WTC11 (cell line): ENCODE measurements at places on chromosomes 12 and 14.

- DNase-seq: no peak
Observed at GRCh38 chr12:75489613-75490210, 9.2 kb downstream of the GLIPR1 start.

DNA sequence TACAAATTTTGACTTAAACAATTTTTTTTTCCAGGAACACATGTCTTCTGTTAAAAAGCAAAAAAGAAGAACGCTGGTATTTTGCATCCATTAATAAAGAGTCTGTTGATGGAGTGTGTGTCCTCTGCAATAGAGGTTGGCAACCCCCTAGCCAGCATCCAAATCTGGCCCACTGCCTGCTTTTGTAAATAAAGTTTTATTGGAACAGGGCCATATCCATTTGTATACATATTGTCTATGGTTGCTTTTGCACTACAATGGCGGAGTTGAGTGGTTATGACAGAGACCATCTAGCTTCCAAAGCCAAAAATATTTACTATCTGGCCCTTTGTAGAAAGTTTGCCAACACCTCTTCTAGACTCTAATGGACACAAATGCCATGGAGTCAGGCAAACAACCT, 49.6 kb downstream of the CCDC92 start:
- no peak for DNase-seq

DNA sequence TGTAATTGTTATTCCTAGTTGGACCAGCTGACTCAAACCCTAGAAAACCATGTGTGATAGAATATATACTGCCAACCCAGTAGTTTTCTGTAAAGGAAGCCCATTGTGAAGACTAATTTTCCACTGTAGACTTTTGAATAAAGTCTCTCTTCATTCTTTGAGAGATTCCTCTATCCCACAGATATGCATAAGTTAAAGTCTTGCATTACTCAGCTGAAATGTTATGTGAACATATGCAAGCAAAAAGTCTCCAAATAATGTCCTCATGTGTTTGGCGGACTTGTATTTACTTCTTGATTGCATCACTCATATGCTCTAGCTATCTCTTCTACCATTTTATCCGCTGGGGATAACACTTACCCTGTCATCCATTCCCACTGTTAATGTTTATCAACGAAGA, 35.1 kb upstream of the OTOGL start:
- DNase-seq: no peak

DNA sequence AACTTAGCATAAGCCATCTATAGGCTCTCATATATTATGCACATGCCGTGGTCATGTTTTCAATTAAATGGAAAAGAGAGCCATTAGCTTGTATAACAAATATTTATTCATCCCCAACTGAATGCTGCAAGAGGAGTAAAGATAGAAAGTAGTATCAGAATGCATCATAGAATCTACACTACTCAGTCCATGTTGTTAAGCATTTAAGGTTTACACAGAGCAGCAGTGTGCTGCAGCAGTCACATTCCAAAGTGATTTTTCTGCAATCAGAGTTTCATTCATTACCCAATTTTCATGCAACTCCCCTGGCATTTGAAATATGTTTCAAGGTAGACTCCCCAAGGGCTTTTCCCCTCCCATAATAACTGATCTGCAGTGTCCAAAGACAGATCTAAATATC, 82.2 kb upstream of the LMO3 start:
- DNase-seq: no peak

GRCh38 chr14:90518941-90519256, 122.1 kb downstream of the CALM1 start:
- DNase-seq: peak; percentile 79

DNA sequence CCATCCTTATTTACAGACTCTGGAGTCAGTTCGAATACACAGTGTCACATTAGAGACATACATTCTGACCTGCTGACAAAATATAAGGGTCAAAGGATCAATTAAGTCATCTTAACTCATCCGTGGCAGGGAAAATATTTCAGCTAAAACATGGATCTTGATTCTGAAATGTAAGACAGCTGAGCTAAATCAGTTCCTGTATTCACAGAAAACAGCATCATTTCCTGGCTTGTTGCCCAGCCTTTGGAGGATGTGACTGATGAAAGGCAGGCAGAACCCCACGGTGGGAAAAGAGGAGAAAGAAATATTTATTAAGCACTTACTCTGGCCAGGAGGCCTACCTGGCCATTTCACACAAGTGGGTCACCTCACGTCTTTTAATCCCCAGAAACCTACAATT, 101.9 kb downstream of the GAS2L3 start:
- DNase-seq: no peak
